ENCODE measurements at places on chromosomes 1 and 21.

- no peak for DNase-seq
Observed at GRCh38 chr1:221786647-221787046, 44.8 kb upstream of the DUSP10 start.

DNA sequence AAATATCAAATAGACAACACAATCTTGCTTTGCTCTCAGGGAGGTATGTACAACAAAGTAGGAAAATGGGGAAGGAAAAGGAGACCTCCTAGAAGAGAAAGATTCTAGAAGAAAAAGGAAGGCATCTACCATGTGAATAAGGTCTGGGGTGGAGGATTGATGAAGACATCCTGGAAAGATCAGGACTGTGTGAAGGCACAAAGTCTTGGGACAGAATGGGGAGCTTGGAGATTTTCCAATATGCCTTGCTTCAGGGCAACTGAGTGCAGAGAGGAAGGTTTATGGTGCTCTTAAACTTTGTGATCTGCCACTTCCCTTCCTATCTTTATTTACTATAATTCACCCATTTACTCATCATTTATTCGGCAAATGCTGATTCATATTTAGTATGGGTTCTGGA lies 352.0 kb downstream of the PLPP3 start:
- no peak for DNase-seq

DNA sequence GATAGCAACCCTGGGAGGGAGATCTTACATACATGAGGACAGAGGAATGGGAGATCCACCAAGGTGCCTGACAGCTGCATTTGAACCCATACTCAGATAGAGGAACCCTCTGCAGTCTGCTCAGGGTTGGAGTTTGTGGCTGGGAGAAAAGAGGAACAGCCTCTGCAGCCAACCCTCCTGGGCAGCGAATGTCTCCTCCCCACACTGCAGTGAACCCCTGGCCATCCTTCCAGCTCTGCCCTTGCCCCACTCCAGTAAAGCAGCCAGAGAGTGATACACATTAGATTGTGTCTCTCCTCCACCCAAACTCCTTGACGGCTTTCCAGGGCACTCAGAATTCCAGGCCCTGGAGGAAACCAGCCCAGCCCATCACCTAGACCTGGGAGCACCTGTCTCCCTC lies 137.7 kb downstream of the RUNX1 start:
- DNase-seq, result no peak

GRCh38 chr1:11373895-11374747 lies 101.1 kb downstream of the UBIAD1 start:
- DNase-seq, result no peak

DNA sequence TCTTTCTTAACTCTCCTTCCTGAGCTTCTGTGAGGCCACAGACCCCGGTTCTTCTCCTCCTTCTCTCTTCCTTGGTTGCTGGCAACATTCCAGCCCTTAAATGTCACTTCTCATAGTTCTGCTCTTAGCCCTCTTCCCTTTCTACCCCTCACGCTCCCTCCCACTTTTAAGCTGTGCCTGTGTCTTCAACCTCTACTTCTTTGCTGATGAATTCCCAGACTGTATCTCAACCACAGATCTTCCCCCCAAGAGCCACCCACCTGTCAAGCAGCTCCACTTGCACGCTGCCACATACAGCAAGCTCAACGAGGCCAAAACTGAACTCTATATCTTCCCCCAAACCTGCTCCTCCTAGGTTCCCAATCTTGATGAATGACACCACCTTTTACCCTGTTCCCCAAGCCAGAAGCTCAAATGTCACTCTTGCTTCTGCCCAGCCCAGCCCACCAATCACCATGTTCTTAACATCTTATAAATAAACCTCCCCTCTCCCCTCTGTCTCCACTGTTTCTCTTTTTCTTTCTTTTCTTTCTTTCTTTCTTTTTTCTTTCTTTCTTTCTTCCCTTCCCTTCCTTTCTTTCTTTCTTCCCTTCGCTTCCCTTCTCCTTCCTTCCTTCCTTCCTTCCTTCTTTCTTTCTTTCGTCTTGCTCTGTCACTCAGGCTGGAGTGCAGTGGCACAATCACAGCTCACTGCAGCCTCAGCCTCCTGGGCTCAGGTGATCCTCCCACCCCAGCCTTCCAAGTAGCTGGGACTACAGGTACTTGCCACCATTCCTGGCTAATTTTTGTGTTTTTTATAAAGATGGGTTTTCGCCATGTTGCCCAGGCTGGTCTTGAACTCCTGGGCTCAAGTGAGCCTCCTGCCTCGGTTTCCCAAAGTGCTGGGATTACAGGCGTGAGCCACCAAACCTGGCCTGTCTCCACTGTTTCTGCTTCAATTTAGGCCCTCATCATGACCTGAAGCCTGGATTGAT lies 19.8 kb upstream of the PTP4A2 start:
- DNase-seq, result no peak

GRCh38 chr1:94694226-94694915 lies 125.8 kb upstream of the SLC44A3 start:
- DNase-seq, result no peak

GRCh38 chr1:203440771-203441170 lies 34.8 kb upstream of the PRELP start:
- DNase-seq, result no peak

- no peak for DNase-seq
Observed at GRCh38 chr21:41232013-41232412, 64.1 kb downstream of the BACE2 start.

GRCh38 chr1:243844186-243844585 lies 5.9 kb downstream of the AKT3 start:
- DNase-seq, result no peak

GRCh38 chr1:45864167-45865106 lies 61.0 kb downstream of the MAST2 start:
- DNase-seq, result no peak

- no peak for DNase-seq
Observed at GRCh38 chr1:10415211-10415930, 14.9 kb upstream of the CENPS start.

GRCh38 chr1:47416319-47417169 lies 459 bp downstream of the FOXE3 start:
- no peak for DNase-seq

DNA sequence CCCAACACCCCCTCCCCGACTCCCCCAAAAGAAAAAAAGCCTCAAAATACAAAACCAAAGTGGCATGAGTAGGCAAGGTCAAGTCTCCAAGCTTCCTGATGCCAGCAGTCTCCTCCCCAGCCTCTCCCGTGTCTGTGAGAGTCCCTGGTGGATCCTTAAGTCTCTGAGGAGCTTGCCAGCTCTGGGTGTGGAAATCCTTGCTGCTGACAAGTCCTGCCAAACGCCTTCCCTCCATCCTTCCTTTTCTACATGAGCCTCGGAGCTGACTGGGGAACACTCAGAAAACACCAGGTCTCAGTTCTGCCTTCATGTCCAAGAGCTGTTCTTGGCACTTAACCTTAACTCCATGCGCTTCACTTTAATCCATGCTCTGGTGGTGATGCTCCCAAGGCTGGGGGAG lies 3.7 kb upstream of the ETV3L start:
- DNase-seq, result no peak

DNA sequence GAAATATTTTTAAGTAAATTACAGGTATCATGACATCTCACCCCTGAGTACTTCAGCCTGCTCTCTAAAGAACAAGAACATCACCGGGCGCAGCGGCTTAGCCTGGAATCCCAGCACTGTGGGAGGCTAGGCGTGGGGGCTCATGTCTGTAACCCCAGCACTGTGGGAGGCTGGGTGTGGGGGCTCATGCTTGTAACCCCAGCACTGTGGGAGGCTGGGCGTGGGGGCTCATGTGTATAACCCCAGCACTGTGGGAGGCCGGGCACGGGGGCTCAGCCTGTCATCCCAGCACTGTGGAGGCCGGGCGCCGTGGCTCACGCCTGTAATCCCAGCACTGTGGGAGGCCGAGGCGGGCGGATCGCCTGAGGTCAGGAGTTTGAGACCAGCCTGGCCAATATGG lies 7.7 kb upstream of the CDK11B start:
- no peak for DNase-seq

GRCh38 chr1:156959414-156959813 lies 39.0 kb downstream of the LRRC71 start:
- no peak for DNase-seq

Measured in NCI-H524 treated with DMSO at 0.1 percent for 48 hours (cell line).